Adrenal gland (tissue), 19 donors: ENCODE measurements at places on chromosomes 6 and 20.

DNA sequence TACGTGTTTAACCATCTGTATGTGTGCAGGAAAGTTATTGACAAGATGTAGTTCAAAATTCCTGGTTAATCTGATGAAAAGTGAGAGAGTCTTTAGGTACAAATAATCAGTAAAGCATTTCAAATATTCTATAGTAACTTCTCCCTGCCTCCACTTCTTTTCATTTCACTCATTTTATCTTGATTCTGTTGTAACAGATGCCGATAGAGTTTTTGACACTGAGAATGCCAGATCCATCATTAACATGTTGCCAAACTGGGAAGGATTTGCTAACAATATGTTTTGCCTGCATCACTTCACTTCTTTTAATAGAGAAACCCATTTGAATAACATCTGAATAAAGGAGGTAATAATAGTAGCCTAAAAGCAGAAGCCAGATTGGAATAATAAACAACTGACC lies 20.4 kb upstream of the DEFB112 start:
- DNase-seq = no peak

DNA sequence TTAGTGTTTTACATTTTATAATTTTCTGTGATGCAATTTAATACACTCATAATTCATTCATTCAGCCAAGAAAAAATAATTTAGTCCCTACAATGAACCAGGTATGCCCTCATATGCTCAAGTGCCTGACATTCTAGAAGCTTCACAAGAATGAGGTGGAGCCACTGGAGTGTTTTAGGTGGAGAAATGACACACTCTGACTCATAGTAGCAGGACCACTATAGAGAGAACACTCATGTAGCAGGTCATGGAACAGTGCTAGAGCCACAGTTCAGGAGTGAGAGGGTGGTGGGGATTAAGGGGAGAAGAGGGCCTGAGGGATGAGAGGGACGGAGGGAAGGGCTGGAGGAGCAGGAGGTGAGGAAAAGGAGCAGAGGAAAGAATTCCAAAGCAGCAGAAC lies 1.4 kb upstream of the HLA-G start:
- no peak for DNase-seq

DNA sequence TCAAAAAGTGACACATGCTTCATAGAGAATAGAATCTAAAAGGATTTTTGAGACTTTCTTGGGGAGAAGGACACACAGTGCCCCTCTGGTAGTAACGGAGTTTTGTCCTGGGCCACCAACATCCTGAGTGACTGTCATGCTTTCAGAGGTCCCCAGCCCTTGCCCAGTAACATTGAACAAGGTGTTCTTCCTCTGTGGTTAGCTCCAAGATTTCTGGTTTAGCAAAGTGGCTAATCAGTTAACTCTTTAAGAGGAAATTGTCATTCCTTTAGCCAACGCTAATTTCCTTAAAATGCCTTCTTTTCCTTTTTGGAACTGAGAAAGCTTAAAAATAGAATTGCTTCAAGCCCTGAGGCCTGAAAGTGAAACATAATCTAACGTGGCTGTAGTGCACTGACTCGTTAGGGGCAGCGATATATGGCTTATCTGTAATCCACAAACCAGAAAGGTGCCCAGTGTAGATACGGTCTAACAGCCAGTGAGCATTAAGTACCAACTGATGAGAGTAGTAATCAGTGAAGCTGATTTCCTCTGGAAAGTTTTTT lies 7.8 kb downstream of the E2F3 start:
- DNase-seq = no peak

GRCh38 chr20:23029324-23029723 lies 5.8 kb upstream of the SSTR4 start:
- no peak for DNase-seq

DNA sequence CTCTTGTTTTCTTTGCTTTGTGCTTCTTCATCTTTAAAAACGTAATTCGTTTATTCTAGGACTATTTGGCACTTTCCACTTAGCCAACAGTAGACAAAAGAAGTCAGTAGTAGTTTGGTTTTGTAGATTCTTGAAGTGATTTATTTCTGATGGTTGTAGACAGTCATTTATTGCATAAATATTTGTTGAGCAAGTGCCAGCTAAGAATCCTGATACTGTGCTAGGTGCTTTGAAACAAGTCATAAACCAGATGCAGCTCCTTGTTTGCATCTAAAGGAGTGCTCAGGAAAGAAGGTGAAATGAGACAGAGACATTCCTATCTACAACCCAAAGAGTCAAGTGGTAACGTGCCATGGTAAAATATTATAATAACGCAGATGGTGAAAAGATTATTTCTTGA lies 469.1 kb downstream of the GJA1 start:
- DNase-seq = no peak

GRCh38 chr6:125812394-125813292 lies 21.9 kb downstream of the NCOA7 start:
- no peak for DNase-seq

GRCh38 chr6:89351671-89352277 lies 748 bp downstream of the UBE2J1 start:
- no peak for DNase-seq

DNA sequence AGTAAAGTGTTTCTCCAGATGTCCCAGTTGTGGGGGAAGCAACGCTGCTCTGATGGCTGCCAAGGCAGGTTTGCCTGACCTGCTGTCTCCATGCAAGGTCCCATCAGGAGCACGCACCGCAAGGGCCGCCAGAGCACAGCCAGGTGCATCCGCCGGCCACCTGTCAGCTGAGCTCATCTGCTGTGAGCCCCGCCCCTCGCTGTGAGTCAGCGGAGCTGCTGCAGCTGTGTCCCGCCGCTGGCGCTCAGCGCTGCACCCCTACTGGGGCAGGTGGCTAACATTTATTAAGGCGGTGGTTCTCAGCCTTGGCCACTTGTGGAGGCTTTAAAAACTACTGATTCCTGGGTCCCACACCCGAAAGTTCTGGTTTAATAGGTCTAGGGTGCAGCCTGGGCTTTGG lies 225.7 kb downstream of the UST start:
- peak; percentile 64 for DNase-seq

DNA sequence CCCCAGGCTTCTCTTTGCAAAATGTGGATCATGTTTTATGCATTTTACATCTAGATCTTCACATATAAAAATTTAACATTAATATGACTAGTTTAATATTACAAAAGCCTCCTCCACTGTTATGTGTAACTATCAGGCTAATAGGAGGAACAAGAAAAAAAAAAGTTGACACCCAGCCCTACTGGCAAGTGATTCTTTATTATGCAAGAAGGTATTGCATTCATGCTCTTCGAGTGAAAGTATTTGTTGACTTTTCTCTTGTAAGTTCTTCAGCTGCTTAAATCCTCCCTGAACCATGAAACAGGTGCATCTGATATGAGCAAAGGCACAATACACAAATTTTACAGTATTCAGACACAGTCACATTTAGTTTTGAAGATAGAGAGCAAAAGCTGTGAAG lies 716 bp upstream of the HLA-DQB2 start:
- no peak for DNase-seq

- no peak for DNase-seq
Measured at GRCh38 chr6:92586236-92586977, 833.0 kb downstream of the EPHA7 start.

DNA sequence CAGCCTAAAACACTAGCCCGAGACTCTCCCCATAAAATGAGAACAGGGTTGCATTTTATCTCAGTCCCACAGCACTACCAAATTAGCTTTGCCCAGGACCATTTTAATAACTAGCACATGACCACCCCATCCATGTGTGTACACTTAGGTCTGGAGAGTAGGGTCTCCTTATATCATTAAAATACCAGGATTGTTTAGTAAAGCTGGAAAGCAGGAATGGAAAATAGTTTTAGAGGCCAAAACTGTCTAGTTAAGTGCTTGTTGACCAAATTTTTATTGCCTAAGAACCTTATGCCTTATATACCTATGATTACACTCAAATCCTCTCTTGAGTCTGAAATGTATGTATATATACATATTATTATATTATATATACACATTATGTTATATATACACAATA lies 608.4 kb downstream of the HDGFL1 start:
- DNase-seq = no peak

DNA sequence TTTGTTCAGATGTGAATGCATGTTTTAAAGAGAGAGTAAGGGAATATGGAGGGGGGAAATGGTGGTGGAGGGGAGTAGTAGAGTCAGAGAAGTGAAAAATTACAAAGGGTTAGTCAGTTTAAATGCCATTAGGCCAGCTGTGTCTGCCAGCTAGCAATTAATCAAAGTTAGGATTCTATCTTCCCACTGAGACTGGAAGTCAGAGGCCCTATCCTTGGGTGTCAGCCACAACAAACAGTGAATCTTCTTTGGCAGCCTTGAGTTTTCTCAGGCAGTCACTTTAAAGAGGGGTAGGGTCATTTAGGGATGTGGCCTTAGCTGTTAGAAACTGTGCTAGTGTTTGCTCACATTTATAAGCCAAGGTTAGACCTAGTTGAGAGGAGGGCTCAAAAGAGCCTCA lies 120.5 kb upstream of the BTBD3 start:
- peak; percentile 20 for DNase-seq

- DNase-seq = no peak
Measured at GRCh38 chr6:12369781-12370262, 79.7 kb downstream of the EDN1 start.

GRCh38 chr6:150083839-150084238 lies 14.9 kb upstream of the ULBP3 start:
- no peak for DNase-seq

GRCh38 chr20:9508696-9509178 lies 5.7 kb upstream of the LAMP5 start:
- no peak for DNase-seq

GRCh38 chr6:13566500-13566899 lies 7.9 kb upstream of the SIRT5 start:
- no peak for DNase-seq

DNA sequence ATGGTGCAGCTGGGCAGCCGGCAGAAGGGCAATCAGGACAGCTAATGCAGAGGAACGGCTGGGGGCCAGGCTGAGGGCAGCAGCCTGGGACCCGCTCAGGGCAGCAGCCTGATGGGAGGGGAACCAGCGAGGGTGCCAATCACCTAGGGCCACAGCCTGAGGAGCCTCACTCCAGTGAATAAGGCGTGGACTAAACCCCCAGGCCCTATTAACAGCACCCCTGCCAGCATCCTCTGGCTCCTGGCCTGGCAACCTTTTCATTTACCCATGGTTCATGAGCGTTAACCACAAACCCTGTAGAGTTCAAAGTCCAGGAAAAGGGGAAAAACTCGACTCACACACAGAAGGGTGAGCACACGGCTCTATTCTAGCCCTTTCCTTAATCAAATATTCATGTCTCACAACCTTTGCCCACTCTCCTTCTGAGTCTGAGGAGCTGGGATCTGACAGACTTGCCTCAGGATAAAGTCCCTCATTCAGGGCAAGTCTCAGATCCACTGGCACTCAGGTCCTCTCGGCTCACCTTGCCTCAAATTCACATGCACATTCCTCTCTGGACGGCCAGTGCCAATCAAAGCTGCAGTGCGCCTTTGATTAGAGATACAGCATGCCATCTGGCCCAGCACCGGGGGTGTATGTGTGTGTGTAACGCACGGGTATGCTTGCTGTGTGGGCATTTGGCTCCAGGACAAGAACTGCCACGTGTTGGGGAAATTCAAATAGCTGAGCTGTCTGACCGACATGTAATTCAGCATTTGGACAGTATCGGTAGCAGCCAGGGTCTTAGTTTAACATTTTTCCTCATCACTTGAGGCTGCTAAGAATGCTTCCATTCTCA lies 86.9 kb upstream of the TRAF3IP2 start:
- DNase-seq = no peak

DNA sequence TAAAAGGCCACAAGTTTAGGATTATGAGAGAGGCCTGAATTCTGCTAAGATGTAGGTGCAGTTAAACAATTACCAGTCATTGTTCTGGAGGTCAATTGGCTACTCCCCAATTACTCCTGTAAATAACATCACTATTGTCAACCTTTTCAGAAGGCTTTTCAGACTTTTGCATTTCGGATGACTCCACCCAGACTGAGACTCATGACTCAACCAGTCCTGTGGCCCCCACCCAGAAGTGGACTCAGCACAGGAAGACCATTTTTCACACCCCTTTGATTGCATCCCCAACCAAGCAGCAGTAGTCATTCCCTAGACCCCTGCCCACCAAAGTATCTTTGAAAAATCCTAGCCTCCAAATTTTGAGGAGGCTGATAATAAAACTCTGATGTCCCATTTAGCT lies 139.3 kb upstream of the SLC22A16 start:
- no peak for DNase-seq

DNA sequence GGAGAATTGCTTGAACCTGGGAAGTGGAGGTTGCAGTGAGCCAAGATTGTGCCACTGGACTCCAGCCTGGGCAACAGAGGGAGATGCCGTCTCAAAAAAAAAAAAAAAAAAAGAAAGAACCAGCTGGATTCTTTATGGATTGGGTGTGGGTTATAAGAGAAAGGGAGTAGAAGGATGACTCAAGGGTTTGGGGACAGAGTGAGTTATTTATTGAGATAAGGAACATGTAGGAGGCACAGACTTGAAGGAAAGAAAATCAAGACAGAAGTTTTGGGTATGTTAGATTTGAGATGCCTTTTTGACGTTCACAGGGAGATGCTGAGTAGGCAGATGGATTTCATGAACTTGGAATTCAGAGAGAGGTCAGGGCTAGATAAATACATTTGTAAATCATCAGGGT lies 47.6 kb downstream of the KIZ start:
- DNase-seq = no peak

- DNase-seq = peak; percentile 15
Measured at GRCh38 chr6:129605967-129606366, 104.0 kb downstream of the ARHGAP18 start.

GRCh38 chr6:24060982-24061754 lies 64.8 kb upstream of the NRSN1 start:
- no peak for DNase-seq

DNA sequence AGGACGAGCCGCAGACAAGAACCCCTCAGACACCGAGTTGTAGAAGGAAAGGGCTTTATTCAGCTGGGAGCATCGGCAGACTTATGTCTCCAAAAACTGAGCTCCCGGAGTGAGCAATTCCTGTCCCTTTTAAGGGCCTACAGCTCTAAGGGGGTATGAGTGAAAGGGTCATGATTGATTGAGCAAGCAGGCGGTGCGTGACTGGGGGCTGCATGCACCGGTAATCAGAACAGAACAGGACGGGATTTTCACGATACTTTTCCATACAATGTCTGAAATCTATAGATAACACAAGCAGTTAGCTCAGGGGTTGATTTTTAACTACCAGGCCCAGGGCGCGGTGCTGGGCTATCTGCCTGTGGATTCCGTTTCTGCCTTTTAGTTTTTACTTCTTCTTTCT lies 226.4 kb upstream of the PLCB4 start:
- no peak for DNase-seq

- DNase-seq = peak; percentile 79
Measured at GRCh38 chr6:143677891-143678791, at the start of gene PHACTR2. PHACTR2 (plus strand) TSS chr6:143677965; CDS start chr6:143678164, 199 bp downstream.

- DNase-seq = no peak
Measured at GRCh38 chr20:62354811-62355341, 12.2 kb downstream of the LAMA5 start.

DNA sequence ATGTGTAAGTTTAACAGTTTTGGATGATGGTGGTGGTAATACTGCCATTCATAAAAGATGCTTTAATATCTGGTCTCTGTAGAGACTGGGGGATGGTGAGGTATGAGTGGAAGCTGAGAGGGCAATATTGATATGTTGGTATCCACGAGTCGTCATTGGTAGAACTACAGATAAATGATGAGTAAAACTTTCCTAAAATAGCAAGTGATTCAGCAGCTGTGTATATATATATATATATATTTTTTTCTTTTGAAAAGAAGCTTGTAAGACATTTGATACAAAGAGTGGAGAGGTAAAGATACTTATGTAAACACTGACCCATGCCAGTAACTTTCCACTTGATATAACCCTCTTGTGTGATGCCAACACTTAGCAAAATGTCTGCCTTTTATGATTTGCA lies 41.7 kb upstream of the CITED2 start:
- no peak for DNase-seq
